Activated CD4-positive, alpha-beta T cell treated with anti-CD3 and anti-CD28 coated beads for 4 hours (primary cell): ENCODE measurements at places on chromosomes 6 and 20.

- no peak for DNase-seq
Observed at GRCh38 chr20:60136645-60137401, 178.6 kb downstream of the CDH26 start.

- no peak for DNase-seq
Observed at GRCh38 chr6:110999634-111000270, 17.9 kb downstream of the RPF2 start.

GRCh38 chr6:144283646-144284477, 1.3 kb upstream of the UTRN start:
- DNase-seq: no peak

- no peak for DNase-seq
Observed at GRCh38 chr6:161138543-161139303, 135.1 kb downstream of the AGPAT4 start.

GRCh38 chr20:18397030-18397429, 69.8 kb downstream of the DZANK1 start:
- DNase-seq: no peak

GRCh38 chr6:73471686-73472290, 10.3 kb downstream of the MTO1 start:
- DNase-seq: no peak

DNA sequence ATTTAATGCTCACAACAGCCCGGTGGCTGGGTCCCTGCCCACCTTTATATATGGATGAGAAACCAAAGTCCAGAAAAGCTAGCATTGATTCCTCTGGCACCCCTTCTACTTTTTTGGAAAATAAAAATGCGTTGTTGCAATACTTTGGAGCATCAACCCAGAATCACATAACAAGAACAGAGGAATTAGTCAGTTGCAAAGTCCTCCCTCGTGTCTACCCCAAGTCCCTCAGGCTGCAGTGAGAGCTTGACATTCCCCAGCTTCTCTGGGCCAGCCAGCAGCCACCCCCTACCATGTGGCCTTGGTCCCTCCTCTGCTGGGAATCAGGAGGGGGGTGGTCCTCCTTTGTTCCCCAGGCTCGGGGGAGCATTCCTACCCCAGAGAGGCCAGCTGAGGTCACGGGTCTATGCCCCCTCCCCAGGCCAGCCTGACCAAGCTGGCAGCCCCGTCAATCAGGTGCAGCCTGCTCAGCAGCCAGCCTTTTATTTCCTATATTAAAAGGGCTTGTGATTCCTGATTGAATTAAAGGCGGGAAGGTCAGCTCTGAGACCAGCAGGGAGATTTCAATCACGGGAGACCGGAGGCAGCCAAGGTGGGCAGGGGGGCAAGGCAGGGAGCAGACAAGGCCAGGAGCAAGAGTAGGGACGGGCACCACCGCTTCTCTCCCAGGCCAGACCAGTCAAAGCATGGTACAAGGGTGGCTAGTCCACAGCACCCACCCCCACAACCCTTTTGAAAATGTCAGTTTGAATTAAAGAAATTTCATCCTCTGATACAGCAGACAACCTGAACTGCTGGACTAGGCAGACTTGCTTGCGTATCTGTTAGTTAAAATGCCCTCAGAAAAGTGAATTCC, 158.9 kb downstream of the MRPL14 start:
- DNase-seq: no peak

GRCh38 chr6:26170951-26171841, 84.0 kb downstream of the HFE start:
- no peak for DNase-seq

DNA sequence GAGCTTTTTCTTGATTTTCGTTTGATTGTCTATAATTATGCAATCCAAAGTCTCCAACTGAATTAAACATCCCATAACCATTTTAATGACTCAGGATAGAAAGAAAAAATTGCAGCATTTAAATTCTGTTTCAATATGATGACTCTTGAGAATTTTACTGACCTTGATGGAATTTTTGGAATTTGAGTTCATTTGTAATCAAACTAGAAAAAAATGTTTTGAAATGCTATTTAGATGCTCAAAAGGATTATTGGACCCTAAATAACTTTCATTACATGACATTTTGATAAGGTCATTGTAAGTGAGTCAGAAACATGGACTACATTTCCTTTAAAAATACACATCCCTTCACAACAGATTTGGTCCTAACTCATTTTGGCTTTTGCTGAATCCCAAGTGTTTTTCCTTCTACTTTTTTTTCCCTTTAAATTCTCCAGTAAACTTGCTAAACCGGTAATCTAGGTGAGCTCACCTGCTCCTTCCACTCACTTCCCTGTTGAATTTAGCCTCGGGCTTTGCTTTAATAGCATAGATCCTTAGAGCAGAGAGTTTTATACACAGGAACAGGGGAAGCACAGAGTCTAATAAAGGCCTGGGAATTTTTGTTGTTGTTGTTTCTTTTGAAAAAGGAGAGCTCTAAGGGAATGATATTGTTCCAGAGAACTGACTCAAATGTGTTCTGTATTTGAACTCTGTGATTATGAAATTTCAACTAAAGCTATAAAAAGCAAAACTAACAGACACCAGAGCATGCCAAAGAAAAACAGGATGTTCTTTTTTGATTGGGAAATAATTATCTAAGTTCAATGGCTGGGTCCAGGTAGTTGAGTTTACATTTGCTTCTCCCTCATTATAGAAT, 1088.2 kb upstream of the CITED2 start:
- no peak for DNase-seq

DNA sequence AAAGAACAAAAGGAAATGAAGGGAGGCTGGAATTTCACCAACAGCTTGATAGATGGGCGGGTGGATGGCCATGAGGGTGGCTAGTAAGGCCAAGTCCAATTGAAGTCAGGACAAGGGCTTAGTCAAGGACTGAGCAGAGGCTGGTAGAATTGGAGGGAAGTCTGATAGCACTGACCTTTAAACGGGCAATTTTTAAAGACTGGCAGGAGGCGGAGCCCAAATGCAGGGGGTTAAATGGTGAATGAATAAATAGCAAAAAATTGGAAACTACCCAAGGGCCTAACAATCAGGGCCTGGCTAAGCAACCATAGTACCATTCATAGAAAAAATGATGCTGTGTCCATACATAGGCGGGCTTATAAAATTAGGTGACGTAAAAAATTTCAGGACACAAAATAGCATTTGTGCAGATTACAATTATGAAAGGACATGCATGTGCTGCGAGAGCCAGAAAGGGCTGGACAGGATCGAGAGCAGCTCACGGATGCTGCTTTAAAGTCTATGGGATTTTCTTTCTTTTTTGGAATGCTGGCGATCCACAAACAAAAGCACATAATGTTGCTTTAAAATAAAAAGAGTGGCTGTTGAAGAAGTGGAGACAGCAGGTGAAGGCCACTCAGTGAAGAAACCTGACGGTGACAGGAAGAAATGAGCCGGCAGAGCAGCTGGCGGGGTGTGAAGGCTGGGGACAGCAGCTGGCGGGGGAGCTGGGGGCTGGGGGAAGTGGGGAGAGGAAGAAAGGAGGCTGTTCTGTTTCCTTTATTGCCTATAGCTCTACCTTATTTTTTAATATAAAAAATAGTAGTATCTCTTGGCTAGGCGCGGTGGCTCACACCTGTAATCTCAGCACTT, 42.8 kb upstream of the TAF8 start:
- peak; percentile 37 for DNase-seq

GRCh38 chr6:164331026-164331425, 916.5 kb downstream of the QKI start:
- no peak for DNase-seq

GRCh38 chr20:50487397-50487796, 22.8 kb upstream of the PTPN1 start:
- no peak for DNase-seq

DNA sequence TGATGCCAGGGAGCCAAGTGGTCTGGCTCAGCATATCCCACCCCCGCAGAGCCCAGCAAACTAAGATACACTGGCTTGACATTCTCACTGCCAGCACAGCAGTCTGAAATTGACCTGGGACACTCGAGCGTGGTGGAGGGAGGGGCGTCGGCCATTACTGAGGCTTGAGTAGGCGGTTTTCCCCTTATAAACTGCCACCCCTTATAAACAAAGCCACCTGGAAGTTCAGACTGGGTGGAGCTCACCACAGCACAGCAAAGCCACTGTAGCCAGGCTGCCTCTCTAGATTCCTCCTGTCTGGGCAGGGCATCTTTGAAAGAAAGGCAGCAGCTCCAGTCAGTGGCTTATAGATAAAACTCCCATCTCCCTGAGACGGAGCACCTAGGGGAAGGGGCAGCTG, 19.4 kb downstream of the TINAG start:
- DNase-seq: no peak

GRCh38 chr6:100246206-100246605, 218.5 kb downstream of the SIM1 start:
- no peak for DNase-seq

DNA sequence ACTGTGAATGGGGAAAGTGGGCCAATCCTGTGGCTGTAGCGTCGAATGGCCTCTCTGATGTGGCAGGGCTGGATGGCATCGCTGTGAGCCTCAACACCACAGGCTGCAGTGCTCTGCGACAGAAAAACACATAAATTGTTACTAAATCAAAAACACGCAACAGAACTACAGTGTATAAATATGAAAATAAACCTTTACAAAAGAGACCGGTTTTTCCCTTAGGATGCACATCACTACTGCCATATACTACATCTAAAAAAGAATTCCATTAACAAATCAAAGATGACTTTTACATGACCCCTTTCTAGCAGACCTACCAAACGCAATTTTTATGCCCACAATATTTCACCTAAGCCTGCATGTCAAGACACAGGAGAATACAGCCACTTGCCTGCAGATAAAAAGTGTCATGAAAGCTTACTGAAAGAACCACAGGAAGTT, 395.5 kb upstream of the RUNX2 start:
- peak; percentile 19 for DNase-seq

GRCh38 chr20:5171064-5171789, 44.4 kb downstream of the CDS2 start:
- no peak for DNase-seq

DNA sequence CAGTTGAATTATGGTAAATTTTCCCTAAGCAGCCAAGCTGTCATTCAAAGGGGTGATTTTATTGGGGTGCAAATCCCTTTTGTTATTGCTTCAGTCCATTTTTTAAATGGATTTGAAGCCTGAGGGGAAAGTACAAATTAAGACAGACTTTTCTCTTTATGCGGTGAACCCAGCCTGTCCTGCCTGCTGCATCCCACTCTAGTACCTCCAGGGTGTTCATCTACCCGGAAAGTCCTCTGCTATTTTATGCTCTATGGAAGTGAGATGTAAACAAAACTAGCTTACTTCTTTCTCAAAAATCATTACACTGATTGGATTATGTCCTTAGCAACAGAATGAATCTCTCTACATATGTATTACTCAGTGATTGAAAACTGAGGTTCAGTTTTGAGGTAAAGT, 1088.9 kb upstream of the CITED2 start:
- no peak for DNase-seq

DNA sequence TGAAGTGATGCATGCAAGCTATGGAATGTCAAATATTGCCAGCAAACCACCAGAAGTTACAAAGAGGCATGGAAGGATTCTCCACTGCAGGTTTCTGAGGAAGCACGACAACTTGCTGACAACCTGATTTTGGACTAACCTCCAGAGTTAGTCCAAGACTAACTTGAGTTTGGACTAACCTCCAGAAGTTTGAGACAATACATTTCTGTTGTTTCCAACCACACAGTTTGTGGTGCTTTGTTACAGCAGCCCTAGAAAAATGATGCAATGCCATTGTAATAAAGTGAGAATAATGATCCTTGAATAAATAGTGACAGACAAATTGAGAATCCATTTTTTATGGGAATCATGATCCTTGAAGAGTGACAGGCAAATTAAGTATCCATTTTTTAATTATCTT, 169.9 kb upstream of the HDDC2 start:
- DNase-seq: no peak

DNA sequence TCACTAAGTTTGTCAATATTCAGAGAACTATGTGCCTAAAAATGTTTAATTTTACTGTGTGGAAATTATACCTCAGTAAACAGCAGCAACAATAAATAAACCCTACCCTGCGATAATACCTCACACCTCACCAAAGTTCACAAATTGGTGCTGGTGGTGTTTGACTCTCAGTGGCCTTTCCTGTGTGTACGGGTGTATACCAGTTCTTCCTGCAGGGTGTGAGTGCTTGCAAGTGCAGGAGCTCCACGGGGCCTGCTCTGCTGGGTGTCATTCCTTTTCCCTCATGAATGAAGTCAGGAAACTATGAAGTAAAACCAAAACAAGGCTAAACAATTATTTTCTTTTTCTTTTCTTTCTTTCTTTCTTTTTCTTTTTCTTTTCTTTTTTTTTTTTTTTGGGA, 4.1 kb upstream of the ENPP5 start:
- DNase-seq: no peak

- DNase-seq: no peak
Observed at GRCh38 chr6:106411643-106412200, 51.2 kb downstream of the CRYBG1 start.

DNA sequence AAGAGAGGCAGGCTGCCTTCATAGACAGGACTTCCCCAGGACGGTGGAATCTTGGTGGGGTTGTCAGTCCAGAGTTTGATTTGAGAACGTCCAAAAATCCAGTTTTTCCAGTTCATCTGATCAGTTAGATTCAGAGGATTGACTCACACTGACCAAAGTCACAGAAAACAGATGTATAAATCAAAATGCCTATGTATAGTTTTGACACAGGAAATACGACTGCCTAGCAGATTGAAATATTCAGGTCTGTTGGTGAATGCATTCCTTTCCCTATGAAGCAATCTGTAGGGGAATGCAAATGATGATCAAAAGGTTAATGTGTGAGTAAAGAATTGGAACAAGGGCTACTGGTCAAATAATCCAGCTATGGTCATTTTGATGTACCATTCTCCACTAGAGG, 29.7 kb upstream of the GFOD1 start:
- no peak for DNase-seq

DNA sequence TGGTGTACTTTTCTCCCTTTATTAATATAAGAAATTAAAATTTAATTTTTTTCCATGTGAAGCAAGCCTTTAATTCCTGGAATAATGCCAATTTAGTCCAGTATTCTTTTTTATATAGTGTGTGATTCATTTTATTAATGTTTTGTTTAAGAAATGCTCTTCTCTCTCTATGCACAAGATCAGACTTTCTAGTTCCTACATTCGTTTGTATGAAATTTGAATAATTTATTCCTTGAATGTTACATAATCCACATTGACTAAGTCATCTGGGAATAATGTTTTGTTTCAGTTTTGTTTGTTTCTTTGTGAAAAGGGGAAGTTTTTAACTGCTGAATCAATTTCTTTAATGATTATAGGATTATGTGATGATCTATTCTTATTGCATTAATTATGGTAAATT, 181.4 kb upstream of the ID4 start:
- DNase-seq: no peak

GRCh38 chr6:20705741-20706140, 171.5 kb downstream of the CDKAL1 start:
- DNase-seq: no peak
